GM10248 (cell line): ENCODE measurements at places on chromosomes 4 and X.

DNA sequence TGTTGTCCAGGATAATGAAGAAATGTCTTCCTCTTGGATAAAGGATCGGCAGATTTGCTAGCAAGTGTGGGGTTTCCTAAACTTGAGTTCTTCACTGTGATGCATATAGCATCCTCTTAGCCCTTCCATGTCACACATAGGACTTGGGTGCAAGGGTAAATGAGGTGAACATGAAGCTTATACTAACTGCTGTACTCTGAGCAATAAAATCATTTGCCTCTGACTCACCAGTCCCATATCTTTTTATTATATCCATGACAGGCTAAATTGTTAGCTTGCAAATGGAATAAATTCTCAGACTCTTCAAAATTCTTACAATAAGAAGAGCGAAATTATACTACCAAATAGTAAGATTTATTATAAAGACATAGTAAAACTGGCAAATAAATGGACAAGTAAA lies 14.7 kb upstream of the TBC1D1 start:
- DNase-seq, result no peak

GRCh38 chr4:103372002-103372558 lies 173.9 kb upstream of the CENPE start:
- no peak for DNase-seq

DNA sequence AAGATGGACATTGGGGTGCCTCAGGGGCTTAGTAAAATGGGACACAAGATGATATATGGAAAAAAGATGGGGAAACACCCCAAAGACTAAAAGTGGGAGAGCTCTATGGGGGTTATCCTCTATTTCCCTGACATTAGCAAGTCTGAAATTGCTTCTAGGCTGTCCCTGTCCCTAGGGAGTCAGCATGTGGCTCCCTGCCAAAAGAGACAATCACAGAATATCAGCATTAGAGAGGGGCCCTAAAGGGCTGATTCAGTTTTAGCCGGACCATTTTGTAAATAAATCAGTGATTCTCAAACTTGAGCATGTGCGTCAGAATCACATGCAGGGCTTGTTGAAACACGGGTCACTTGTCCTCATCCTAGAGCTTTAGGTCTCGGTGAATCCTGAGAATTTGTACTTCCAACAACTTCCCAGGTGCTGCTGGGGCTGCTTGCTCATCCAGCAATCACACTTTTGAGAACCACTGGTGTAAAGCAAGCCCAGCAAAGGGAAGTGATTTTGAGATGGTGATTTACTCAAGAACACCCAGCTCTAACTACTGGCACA lies 165.3 kb upstream of the DGKK start:
- DNase-seq, result no peak

DNA sequence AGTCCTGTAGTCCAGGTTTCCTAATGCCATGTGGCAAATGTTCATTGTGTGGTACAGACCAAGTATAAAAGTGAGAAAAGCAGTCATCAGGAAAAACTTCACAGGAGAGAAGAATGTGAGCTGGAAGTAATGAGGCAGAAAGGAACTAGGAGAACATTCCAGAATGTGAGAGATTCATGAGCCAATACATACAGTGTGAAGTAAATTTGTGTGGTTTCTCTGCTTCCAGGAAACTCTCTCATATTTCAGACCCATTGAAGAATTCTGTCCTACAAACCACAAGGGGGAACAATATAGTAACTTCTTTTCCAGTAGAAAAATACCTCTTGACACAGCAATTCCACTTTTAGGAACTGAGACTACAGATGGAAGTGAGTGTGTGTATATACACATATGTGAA lies 136.5 kb downstream of the RNF150 start:
- no peak for DNase-seq

DNA sequence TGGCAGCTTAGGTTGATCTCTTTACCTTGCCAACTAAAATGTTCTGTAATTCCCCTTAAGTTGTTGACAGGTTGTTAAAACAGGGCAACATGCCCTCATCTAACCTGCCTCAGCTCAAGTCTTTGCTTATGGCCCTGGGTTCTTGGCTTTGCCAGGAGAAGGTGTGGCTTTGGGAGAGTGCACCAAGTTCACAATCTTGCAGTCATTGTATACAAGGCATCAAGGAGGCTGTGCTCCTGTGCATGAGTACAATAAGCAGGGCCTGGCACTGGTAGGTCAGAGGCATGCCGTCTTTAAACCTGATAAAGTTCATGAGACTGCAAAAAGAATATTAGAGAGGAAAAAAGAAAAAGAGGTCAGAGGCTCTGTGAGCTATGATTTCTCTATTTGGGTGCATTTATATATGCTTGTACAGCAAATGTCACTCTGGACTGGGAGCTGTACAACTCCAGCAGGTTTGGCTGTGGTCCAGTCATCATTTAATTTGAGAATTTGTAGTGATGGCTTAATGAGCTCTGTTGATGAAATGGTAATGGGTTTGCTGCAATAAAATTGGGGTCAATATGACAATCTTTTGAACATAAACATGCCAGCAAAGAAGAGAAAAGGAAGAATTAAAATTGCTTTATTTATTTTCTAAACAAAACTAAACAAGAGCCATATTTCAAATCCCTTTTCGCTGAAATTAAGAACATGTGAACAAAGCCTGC lies 30.3 kb downstream of the AREG start:
- DNase-seq, result no peak

DNA sequence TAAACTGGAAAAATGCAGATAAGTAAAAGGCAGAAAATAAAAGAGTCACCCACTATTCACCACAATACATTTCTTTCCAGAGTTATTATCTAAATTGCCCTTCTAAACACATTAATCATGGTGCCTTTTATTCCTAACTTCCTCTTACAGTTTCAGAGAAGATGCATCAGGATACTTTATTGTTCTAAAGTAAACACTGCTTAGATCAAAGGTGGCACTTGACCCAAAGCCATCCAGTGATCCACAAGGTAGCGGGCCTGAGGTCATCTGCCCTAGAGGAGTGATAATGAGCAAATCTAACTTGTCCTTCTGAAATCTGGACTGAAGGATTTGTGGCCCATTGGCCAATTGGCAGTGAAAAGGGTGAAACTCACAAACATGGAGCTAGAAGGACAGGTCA lies 12.0 kb upstream of the TMEM154 start:
- no peak for DNase-seq
